ENCODE measurements at places on chromosomes 16 and 17. TPM values are rescaled to one million over a fixed set of nuclear protein-coding genes. Genes with fewer than 3 reads are reported as not detected.

- H3K27me3 ChIP-seq, result no peaks in the 10 kb centered on the region
- H3K4me1 ChIP-seq, result peaks cover 61% of the 10 kb centered on the region
- DNase-seq, result no peak
- H3K36me3 ChIP-seq, result peaks cover 18% of the 10 kb centered on the region
- peak overlapping the region; percentile 88 for H3K27ac ChIP-seq
These were observed 10.6 kb downstream of the CALCOCO2 start for GRCh38 chr17:48841395-48841831.

GRCh38 chr17:47225436-47225858 is 16.3 kb downstream of the MYL4 start:
- peak overlapping the region; percentile 80 for H3K27ac ChIP-seq
- no peaks in the 10 kb centered on the region for H3K27me3 ChIP-seq
- peaks cover 44% of the 10 kb centered on the region for H3K4me1 ChIP-seq
- no peak overlapping the region for H3K4me3 ChIP-seq

DNA sequence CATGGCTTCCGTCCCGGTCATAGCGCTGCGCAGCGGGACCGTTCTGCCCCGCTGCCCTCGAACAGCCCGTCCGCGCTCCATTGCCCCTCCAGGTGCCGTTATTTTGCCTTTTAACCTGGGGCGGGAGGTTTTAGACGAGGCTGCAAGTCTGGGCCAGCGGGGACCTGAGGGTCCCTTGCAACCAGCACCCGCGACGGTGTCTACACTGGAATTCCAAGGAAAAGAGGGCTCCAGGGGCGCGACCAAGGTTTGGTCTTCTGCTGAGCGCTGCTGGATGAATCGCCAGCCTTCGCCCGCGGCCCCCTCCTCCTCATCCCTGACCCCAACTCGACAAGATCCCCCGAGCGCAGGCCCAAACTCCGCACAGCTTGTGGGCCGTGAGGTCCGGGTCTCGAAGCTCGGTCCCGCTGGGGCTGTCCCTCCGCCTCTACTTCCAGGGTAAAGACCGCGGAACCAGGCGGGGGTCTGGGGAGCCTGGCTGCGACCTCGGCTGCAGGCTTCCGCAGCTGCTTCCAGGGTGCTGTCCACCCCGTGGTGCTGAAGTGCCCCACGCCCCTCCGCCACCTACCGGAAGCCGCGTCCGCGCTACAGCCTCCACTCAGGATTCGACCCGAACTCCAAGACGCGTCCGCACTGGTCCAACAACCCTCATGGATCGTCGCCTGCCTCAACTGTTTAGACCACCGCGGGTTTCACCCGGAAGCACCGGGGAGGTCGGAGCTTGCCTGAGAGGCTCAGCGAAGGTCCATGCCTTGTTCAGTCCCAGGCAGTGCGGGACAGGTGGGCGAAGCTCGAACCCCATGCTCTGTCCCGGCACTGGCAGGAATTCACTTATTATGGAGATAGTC is 10.1 kb upstream of the CA4 start:
- H3K27me3 ChIP-seq, result peaks cover 14% of the 10 kb centered on the region
- peaks cover 49% of the 10 kb centered on the region for H3K4me1 ChIP-seq
- H3K4me3 ChIP-seq, result no peak overlapping the region
- peak; percentile 94 for DNase-seq

- peaks cover 4% of the 10 kb centered on the region for H3K36me3 ChIP-seq
- no peaks in the 10 kb centered on the region for H3K27me3 ChIP-seq
- peak within 1 kb of the TSS; percentile 99 for H3K27ac ChIP-seq
- H3K4me3 ChIP-seq, result peak within 1 kb of the TSS; percentile 76
- DNase-seq, result peak; percentile 80
- H3K4me1 ChIP-seq, result peaks cover 73% of the 10 kb centered on the region
These were observed at the start of gene SREBF1 for GRCh38 chr17:17836818-17837379. Gene SREBF1 (minus strand): TSS chr17:17836986. CDS start chr17:17836817, 169 bp downstream.

DNA sequence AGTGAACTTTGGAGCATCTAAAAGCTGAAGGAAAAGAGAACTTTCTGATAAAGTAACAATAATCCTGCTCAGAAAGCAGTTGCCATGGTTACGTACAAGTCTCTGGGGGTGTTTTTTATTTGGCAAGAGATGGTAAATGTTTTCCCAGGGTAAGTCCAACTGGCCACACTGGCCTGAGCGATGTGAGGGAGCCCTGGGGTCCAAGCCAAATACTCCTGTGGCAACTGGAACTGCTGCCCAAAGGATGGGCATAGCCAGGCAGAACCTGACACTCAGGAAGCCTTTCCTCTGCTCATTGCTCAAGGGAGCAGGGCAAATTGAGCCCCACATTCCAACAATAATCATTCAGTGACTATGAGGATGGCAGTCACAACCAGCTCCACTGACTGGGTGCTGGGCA is 26.8 kb upstream of the WSCD1 start:
- H3K4me1 ChIP-seq, result no peaks in the 10 kb centered on the region
- no peak overlapping the region for H3K27ac ChIP-seq
- no peaks in the 10 kb centered on the region for H3K27me3 ChIP-seq
- no peaks in the 10 kb centered on the region for H3K36me3 ChIP-seq
- no peak overlapping the region for H3K4me3 ChIP-seq
- no peak for DNase-seq

- H3K27ac ChIP-seq, result no peak overlapping the region
- DNase-seq, result no peak
- peaks cover 18% of the 10 kb centered on the region for H3K4me1 ChIP-seq
These were observed 17.9 kb downstream of the NGFR start for GRCh38 chr17:49513044-49513395.

- no peaks in the 10 kb centered on the region for H3K27me3 ChIP-seq
- H3K4me1 ChIP-seq, result peaks cover 19% of the 10 kb centered on the region
- H3K27ac ChIP-seq, result no peak overlapping the region
- H3K4me3 ChIP-seq, result no peak overlapping the region
- H3K36me3 ChIP-seq, result no peaks in the 10 kb centered on the region
These were observed 87.0 kb upstream of the TBX2 start for GRCh38 chr17:61312406-61313295.

GRCh38 chr16:68257906-68258800 is 6.2 kb upstream of the SLC7A6 start:
- H3K4me1 ChIP-seq, result peaks cover 2% of the 10 kb centered on the region
- H3K4me3 ChIP-seq, result no peak overlapping the region
- peak overlapping the region; percentile 59 for H3K27ac ChIP-seq
- DNase-seq, result no peak

DNA sequence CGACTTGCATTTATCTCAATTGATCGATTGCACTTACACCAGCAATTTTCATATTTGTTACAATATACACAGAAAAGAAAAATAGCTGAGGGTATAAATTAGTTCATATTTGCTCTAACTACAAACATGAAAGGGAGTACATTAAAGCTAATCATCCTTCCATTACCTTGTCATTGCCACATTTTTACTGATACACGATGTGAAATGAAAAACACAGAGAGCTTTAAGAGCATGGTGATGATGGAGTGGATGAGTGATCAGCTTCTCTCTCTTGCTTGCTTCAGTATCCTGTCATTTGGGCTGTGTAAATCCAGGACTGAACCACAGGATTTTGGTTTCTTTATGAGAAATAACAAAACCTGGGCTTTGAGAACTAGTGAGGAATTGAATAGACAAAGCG is 1207.5 kb upstream of the GOT2 start:
- no peak overlapping the region for H3K4me3 ChIP-seq
- no peaks in the 10 kb centered on the region for H3K27me3 ChIP-seq
- no peak overlapping the region for H3K27ac ChIP-seq

DNA sequence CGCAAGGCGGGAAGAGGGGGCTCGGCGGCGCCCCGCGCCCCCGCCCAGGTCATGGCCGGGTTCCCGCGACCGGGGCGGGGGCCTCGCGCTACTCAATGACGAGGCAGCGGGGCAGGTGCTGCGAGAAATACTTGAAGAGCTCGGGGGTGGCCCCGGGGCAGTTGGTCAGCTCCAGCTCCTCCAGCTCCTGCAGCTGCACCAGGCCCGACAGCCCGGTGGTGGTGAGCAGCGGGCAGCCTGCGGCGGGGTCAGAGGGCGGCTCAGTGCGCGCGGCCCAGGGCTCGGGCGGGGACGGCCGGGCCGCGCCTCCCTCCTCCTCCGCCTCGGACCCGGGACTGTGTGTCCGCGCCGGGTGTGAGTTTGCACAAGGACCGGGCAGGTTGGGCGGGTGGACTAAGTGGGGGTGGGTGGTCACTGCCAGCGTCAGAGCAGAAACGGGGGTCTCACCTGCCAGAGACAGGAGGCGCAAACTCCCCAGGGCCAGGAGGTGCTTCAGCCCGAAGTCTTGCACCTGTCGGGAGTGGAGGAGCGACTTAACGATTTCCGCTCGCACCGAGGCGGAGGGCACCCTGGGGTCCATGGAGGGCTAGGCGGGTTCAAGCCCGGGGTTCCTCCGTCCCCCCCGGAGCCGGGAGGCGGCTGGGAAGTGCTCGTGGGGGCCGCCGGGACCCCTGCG is 4.1 kb upstream of the WDR24 start:
- peaks cover 34% of the 10 kb centered on the region for H3K4me1 ChIP-seq
- peak overlapping the region; percentile 27 for H3K4me3 ChIP-seq
- DNase-seq, result peak; percentile 81
- H3K27me3 ChIP-seq, result peaks cover 27% of the 10 kb centered on the region
- H3K36me3 ChIP-seq, result no peaks in the 10 kb centered on the region

- H3K4me3 ChIP-seq, result peak overlapping the region; percentile 79
- H3K36me3 ChIP-seq, result peaks cover 40% of the 10 kb centered on the region
- peak; percentile 88 for DNase-seq
- H3K27ac ChIP-seq, result peak overlapping the region; percentile 77
These were observed 601 bp upstream of the RFWD3 start for GRCh38 chr16:74667255-74667700.

XYLT1 gene
- total RNA-seq, result 26.2 TPM

CA5A gene
- not detected for total RNA-seq

KRTAP4-5 gene
- not detected for total RNA-seq

KCNH4 gene
- 0.27 TPM for total RNA-seq
